ENCODE measurements at places on chromosomes 6 and 20. TPM values are rescaled to one million over a fixed set of nuclear protein-coding genes. Genes with fewer than 3 reads are reported as not detected.

Gene SLC22A2
- total RNA-seq: not detected

DNA sequence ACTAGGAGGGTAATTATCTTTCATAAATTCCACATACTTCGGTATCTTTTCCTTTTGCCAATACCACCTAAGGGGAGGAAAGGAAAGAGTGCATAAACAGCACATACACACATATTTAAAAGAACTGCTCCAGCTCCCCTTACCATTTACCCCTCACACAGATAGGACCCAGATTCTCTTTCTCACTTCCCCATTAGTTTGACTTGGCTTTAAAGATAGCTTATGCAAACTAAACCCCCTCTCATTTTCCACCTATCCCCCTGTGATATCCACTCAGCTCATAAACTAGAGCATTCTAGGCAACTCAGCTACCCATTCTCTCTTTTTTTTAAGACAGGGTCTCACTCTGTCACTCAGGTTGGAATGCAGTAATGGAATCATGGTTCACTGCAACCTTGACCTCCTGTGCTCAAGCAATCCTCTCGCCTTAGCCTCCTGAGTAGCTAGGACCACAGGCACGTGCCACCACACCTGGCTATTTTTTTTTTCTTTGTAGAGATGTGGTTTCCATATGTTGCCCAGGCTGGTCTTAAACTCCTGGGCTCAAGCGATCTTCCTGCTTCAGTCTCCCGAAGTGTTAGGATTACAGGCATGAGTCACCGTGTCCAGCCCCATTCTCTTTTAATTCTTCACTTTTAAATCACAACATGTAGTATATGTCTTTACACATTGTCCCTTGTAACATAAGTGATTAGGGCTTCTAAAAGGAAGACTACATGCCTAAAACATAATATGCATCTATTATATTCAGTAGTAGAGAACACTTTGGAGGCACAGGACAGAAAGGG, 4.0 kb downstream of the FUCA2 start:
- no peak for DNase-seq

GRCh38 chr6:29345380-29345779, 23.3 kb downstream of the OR5V1 start:
- DNase-seq: no peak

Gene VGLL2
- not detected for total RNA-seq

GRCh38 chr6:109236115-109237076, 141.1 kb downstream of the CEP57L1 start:
- DNase-seq: peak; percentile 9

GRCh38 chr6:36855750-36856149, 16.5 kb upstream of the CPNE5 start:
- DNase-seq: no peak

Gene CD109
- 14.9 TPM for total RNA-seq

Gene CRISP2
- not detected for total RNA-seq

Gene OVOL2
- 0.41 TPM for total RNA-seq

GRCh38 chr20:62049342-62050165, 16.1 kb downstream of the TAF4 start:
- no peak for DNase-seq

GRCh38 chr6:170134471-170135440, 156.1 kb downstream of the DLL1 start:
- no peak for DNase-seq

DNA sequence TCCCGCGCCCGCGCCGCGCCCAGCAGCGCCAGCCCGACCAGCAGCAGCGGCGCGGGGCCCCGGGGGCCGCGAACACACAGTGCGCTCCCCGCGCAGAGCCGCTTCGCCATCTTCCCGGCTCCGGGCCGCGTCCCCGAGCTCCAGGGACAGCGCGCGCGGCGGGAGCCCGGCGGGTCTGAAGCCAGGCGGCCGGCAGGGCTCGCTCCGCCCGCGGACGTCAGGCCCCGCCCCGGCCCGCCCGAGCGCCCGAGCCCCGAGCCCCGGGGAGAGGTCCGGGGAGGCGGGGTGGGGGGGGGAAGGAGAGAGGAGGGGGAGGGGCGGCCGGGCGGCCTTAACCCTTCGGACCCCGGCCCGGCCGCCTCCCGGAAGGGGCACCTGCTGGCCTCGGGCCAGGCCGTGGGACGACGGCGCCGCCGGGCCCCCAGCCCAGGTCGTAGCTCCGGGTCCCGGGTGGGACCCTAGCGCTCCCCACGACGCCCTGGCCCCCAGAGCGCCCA, at the start of gene LAMA5:
Gene LAMA5 (minus strand): TSS at position 177 of the 497 bp plus-strand sequence. CDS start 67 bp downstream, at position 110.
- DNase-seq: peak; percentile 27

Gene POM121L2
- total RNA-seq: not detected

Gene CFAP61
- total RNA-seq: not detected

DNA sequence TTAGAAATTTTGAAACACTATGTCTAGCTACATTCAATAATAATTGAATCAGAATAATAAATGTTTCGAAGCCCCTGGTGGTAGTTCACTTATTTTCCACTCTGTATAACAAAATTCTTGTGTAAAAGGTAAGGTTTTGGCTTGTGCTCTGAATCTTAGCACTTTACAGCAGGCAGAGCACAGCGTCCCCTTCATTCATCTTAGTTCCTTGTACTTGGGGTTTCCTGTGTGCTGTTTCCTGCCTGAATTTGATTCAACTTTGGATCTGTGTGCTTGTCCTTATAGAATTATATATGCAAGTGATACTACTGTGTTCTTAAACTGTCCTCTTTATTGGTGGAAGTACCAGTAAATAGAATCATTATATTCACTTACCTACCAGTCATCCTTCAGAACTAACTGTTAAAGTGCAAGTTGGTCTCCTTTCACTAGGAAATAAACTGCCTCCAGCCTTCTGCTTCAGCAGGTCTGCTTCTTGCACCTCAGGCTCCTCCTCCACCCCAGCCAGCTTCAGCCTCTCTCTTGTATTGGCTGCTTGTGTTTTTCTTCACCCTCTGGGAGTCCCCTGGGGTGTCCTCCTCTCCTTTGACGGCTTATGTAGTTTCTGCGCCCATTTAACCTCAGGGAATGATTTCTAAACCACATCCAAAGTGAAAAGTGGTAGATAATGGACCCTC, 28.8 kb upstream of the TULP4 start:
- DNase-seq: no peak

Gene RAD21L1
- 0.21 TPM for total RNA-seq

Gene SMOC2
- total RNA-seq: not detected

- no peak for DNase-seq
Observed at GRCh38 chr6:25735261-25735660, 19.3 kb upstream of the SLC17A4 start.

- no peak for DNase-seq
Observed at GRCh38 chr6:35677456-35677855, 11.3 kb downstream of the FKBP5 start.

DNA sequence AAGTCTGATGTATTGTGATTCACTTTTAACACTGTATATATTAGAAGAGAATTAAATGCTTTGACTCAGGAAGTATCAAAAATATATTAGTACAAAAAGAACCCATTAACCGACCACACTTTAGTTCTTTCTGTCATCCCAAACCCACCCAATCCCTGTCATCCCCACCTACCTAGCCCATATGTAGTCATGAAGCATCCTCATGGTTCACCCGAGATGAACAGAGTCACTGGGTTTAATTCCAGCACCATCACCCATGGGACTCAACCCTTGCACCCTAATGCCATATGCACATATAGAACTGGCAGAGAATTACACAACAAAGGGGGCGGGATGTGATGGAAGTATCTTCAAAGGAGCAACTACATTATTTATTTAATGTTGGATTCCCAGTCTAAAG, 141.4 kb downstream of the KHDC1L start:
- no peak for DNase-seq

DNA sequence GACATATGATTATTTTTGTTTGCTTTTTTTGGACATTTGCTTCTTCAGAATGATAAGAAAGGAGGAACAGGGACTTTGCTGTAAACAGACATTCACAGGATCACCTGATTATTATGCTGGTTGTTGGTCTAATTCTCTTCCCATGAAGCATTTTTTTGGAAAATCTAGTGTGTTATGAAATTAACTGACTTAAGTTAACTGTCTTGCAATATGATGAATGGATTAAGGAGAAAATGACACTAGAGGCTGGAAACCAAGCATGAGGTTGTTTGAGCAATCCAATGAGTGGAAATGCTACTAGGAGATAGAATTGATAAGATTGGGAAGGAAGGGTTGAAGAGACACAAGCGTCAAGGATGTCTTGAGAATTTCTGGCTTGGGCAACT, 13.2 kb upstream of the EDN1 start:
- DNase-seq: no peak

DNA sequence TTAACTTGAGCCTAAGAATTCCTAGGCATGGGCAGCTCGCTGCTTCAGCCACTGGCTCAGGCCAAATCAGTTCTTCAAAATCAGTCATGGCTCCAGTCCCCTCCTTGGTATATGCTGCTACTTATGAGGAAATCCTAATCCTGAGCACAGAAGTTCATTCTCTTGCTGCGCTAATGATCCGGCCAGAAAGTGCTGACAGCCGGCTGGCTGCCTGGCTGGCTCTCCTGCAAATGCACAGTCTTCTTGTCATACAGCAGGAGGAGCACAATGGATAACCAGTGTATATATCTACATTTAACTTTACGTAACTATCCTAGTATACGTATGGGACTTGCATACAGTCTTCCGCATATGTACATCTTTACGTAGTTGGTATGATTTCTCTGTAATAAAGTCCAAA, 500.8 kb downstream of the PRKN start:
- no peak for DNase-seq

DNA sequence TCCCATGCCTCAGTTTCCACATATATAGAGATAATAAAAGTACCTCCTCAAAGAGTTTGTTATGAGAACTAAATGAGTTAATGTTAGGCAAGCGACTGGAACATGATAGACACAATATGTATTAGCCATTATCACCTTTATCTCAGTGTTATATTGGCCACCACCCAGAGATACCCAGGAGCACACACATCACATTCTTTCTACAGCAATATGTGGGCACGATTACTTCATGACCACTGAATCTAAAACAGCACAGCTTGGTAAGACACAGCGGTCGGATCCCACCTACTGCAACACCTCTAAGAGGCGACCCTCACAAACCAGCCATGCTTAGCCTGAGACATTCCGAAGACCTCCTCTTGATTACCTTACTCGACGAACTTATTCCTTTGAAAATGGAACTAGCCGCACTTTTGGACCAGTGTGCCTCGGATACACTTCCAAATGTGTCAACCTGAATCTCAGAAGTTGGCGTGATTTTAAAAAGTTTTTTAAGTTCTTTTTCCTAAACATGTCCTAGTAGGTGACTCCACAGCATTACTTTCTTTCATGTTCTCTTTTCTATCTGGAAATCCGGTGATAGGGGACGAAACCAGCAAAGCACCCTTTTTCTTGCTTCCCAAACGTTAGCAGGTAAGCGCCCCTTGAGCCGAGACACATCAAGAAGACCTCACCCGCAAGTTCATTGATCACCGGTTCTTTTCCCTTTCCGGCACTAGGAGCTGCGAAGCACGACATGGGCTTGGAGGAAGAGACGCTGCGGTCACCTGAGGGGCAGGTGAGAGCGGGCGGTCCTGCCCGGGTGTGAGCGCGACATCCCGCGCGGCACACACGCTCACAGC, 923 bp downstream of the GMDS start:
- DNase-seq: no peak

Data from activated T-cell treated with anti-CD3 and anti-CD28 coated beads, Interleukin-2, amount 50 U/mL, for 72 hours (primary cell).